ENCODE measurements at places on chromosomes 7 and 10. TPM values are rescaled to one million over a fixed set of nuclear protein-coding genes. Genes with fewer than 3 reads are reported as not detected.

The RELN gene
- 0.63 TPM for total RNA-seq

The TDRD1 gene
- total RNA-seq = 0.06 TPM

The GRM3 gene
- not detected for total RNA-seq

The SPDYE2B gene
- total RNA-seq = not detected

The NEUROG3 gene
- not detected for total RNA-seq

The OGDHL gene
- total RNA-seq = not detected

The OPALIN gene
- total RNA-seq = not detected

The SLC18A3 gene
- total RNA-seq = not detected

The PKD1L1 gene
- total RNA-seq = 0.06 TPM

The ATOH7 gene
- total RNA-seq = 0.11 TPM

DNA sequence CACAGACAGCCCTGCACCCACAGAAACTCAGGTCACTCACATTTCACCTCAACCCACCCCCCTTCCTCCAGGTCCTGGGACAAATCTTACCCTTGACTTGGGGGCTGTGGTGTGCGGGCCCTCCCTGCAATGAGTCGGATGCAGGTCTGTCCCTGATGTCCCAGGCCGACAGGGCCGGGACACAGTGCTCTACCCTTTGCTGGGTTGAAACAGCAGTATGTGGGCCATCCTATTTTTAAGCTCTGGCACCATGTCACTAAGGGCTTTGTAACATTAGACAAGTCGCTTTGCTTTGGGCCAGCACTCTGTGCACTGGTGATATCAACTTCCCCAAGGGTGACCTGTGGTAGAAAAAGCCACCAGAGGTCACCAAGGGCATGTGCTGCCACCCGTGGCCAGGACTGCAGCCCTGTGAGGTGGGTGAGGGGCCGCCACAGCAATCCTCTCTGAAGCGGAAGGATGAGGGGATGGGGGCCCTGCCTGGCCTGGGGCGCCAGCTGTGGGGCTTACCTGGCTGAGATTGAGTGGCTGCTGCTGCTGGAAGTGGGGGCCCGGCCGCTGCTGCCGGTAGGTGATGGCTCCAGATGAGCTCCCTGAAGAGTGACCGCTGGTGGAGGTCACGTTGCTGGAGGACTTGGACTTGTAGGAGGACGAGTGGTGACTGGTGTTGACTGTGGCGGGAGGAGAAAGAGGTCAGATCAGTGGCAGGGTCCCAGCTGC is 51.3 kb downstream of the CLEC2L start:
- DNase-seq = no peak

DNA sequence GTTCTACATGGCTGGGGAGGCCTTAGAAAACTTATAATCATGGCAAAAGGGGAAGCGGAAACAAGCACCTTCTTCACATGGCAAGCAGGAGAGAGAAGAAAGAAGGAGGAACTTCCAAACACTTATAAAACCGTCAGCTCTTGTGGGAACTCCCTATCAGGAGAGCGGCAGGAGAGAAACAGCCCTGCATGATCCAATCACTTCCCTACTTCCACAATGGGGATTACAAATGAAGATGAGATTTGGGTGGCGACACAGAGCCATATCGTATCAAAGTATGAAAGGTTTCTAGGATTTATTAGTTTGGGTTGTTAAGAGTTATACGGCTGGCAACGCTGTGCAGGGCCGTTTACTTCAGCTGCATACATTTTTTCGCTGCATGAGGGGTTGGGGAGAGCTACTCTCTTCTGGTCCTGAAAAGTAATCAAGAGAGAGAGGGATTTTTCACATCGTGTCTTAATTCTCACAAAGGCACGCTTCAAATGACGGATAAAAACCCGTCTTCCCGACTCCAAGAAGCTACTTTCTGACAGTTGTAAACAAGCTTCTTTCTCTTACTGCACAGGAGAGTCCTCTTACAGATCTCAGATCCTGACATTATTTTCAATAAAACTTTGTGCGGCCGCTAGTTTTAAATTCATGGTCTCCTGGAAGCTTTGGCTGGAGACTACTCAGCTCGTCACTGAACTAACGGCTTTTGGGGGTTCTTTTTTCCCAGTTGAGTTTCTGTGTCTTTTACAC is 751 bp upstream of the GTPBP10 start:
- peak; percentile 65 for DNase-seq

GRCh38 chr7:106031300-106032035 is 68.4 kb downstream of the CDHR3 start:
- no peak for DNase-seq

- no peak for DNase-seq
Observed at GRCh38 chr7:110442381-110442837, 648.5 kb upstream of the LRRN3 start.

DNA sequence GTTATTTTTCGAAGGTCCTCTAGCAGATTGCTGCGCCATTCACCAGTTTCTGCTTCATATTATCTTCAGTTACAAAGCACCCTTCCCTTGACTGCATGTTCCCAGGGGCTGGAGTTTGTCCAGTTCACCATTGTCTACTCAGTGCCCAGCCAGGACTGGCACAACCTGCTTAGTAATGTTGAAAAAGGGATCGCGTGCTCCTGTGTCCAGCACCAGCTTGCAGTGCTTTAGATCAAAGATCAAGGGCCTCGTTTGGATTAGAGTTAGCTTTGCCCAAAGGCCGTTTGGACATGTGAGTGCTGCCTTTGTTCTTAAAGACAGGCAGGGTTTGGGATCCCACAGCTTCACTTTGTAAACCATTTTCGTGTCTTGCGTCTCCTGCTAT is 867 bp downstream of the ATP6V0E2 start:
- no peak for DNase-seq

- DNase-seq = no peak
Observed at GRCh38 chr10:75347186-75347585, 54.4 kb downstream of the ZNF503 start.

GRCh38 chr7:50806143-50806542 is 23.4 kb upstream of the GRB10 start:
- no peak for DNase-seq

DNA sequence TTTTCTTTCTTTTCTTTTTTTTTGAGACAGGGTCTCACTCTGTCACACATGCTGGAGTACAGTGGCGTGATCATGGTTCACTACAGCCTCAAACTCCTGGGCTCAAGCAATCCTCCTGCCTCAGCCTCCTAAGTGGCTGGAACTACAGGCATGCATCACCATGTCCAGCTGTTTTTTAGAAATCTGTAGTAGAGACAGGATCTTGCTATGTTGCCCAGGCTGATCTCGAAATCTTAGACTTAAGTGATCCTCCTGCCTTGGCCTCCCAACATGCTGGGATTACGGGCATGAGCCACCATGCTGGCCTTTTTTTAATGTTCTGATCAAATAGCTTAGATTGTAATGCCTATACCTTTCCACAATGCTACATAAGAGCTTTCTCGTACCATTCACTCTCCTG is 107.0 kb upstream of the KCTD7 start:
- no peak for DNase-seq

- no peak for DNase-seq
Observed at GRCh38 chr7:41039386-41039953, 663.4 kb downstream of the INHBA start.

DNA sequence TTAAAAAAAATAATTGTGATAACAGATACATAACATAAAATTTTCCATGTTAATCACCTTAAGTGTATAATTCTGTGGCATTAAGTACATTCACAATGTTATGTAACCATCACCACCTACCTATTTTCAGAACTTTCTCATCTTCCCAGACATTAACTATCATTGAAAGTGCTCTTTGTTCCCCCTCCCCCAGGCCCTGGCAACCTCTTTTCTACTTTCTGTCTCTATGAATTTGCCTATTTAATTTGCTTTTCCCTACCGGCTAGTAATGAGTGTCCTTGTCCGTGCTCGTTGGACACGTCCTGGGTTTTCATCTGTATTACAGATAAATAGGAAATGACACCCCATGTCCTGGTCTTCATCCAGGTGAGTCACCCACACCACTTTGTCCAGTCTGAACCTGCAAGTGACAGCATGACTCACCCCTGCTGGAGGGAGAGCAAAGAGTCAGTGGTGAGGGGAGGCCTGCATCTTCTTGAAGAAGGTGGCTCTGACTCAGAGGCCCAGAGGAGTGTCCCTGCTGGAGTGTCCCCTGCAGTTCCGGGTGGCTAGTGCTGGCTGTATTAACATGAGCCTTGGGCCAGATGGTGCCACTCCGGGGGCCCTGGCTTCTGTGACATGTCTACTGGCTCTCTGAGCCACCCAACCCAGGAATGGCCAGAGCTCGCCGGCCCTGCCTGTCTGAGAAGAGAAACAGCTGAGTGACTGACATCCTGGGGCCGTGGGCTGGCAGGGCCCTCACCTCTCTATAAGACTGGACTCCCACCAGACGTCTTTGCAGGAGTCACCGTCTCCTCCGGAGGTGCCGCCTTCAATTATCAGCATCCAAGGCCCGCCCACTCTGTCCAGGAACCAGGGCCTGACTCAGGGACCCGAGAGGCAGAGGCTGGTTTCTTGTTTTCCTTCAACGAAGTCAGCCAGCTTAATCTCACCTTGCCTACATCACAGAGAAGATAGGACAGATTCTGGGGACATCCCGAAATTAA is 503.2 kb upstream of the MKI67 start:
- no peak for DNase-seq

GRCh38 chr7:20417675-20418382 is 87.1 kb downstream of the ITGB8 start:
- no peak for DNase-seq

- DNase-seq = peak; percentile 33
Observed at GRCh38 chr10:2921956-2922680, 145.2 kb upstream of the PFKP start.

GRCh38 chr10:118922226-118922625 is 107.3 kb upstream of the NANOS1 start:
- no peak for DNase-seq

- peak; percentile 90 for DNase-seq
Observed at GRCh38 chr10:110221721-110222261, 14.4 kb downstream of the MXI1 start.

- no peak for DNase-seq
Observed at GRCh38 chr10:91566115-91566514, 66.8 kb downstream of the PPP1R3C start.

DNA sequence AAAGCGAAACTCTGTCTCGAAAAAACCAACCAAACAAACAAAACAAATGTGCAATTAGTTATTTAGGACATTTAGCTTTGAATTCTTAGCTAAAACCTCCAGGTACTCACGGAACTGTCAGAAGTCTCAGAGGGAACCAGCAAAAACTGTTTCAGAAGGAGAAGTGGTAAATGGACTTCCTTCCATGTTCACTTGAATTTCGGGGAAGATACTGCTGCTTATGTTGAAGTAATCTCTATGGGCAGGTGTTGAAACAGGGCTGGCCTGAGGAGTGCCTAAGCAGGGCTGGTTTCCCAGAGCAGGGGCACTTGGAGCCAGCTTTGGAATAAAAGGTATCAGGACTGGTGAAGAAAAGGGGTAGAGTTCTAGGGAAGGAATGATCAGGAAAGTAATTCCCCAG is 2.4 kb upstream of the EXOC6 start:
- DNase-seq = no peak

GRCh38 chr10:30986053-30986555 is 45.6 kb downstream of the ZNF438 start:
- DNase-seq = peak; percentile 31

DNA sequence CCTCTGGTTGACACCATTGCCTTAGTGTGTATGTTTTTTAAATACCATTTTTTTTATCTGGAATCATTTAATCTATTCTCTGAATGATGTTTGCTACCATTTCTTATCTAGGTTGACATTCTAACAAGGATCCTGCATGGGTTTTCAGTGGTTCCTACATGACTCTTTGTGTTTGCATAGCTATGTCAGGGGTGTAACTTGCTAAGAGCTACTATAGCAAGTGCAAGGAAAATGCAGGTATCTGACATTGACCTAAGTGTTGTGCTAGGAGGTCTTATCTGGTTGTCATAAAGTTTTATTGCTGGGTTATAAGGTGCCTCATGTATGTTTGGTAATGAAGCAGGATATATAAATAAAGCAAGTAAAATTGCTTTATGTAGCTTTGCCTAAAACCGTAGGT is 183.2 kb downstream of the PLXDC2 start:
- DNase-seq = no peak

DNA sequence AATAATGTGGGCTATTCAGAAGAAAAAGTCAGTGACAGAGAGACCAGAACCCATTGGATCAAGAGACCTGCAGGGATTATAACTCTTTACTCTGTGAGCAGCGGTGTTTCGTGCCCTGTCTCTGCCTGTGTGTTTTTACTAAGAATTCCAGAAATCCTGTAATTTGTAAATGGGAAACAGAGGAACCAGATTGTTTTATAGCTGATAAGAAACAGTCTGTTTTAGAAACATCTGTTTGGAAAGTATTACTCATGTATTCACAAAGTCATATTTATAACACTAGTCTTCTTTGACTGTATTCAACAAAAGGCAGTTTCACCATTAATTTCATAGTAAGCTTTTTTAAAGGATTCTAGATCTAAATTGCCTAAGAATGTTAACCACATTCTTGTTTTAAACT is 30.0 kb upstream of the VDAC2 start:
- no peak for DNase-seq

- DNase-seq = no peak
Observed at GRCh38 chr10:80569131-80569895, 31.6 kb downstream of the SH2D4B start.

Measured in LHCN-M2 (cell line).